ENCODE measurements at places on chromosomes 13 and 19.
A peak's percentile ranks its signal among the peaks of the same experiment; 100 is the strongest.

DNA sequence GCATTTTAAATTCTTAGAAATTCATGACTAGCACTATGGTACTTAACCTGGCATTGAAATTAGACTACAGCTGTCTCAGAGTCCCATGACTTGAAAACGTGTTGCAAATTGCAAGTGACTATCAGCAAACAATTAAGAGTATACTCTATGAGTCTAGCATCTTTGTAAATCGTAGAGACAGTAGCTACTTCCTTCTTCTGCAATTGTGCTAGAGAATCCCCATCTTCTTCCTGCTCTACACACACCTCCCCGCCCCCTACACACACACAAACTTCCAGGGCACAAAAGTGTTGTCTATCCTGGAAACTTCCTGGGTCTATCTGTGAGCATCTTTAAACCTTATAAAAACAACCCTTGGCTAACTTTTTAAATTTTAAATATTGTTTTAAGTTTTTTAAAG is 35.2 kb upstream of the MIR17HG start:
- no peak for DNase-seq

DNA sequence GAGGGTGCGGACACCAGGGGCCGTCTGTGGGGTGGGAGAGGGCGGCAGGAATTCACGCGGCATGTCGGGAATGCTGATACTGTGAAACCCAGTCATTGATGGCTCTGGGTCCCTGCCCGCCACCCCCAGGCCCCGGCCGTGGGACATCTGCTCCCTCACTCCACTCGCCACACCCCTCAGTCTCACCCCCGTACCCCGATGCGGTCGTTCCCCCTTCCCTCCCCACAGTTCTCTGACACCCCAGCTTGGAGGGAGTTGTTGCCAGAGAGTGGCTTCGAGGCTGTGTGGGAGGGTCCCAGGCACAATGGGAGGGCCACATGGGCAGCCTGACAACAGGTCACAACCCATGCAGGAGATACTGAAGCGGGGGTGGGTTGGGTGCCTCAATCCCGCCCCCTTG is 1.8 kb downstream of the MAG start:
- DNase-seq: no peak

- DNase-seq: no peak
These were observed 49.8 kb downstream of the KATNAL1 start for GRCh38 chr13:30257468-30258099.

DNA sequence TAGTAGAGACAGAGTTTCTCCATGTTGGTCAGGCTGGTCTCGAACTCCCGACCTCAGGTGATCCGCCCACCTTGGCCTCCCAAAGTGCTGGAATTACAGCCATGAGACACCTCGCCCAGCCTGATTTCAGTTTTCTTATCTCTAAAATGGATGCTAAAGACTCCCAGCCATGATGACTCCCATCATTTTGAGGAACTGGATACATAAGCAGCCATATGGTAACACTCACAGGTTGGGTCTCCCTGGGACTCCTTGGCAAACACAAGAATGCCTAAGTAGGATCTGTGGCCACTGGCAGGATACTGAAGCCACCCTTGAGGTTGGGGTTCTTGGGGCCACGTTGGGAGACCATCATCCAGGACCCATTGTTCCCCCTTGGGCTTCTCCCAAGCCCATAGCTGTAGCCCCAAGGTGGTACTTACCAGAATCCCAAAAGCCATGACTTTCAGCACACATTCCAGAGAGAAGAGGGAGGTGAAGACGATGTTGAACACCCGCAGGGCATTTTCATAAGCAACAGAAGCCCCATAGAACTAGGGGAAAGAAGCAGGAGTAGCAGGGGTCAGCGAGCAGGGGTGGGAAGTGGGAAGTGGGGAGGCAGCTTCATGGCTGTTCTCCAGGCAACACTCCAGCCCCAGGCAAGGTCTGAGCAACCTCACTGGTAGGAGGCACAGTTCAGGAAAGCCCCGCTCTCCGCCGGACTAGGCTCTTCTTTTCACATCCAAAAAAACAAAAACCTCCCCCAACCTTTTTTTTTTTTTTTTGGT is 102.5 kb downstream of the IER2 start:
- DNase-seq: no peak

DNA sequence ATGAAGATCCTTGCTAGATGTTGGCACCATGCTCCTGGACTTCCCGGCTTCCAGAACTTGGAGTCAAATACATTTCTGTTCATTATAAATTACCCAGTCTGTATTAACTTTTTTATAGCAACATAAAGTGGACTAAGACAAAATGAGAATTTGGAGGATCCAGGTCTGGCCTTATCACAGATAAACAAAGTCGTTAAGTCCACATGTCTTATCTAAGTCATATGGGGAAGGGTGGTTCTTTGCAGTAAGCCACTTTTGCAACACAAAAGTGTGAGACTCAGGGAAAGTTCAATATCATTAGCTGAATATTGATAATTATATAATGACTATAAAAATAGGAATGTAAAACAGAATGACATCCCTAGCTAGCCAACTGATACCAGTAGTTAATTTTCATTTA is 91.6 kb upstream of the SIAH3 start:
- DNase-seq: no peak

DNA sequence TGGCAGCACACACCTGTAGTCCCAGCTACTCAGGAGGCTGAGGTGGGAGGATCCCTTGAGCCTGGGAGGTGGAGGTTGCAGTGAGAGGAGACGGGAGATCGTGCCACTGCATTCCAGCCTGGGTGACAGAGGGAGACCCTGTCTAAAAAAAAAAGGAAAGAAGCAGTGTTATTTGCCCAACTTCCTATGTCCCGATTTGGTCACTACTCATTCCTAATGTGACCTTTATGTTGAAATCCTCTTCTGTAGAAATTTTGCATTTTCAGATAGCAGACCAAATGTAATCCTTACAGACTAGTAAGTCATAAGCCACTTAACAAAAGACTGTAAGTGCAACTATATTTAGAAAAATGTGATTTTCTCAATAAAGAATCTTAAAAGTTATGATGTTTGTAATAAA is 18.2 kb upstream of the STK24 start:
- DNase-seq: no peak

GRCh38 chr13:61275736-61276135 is 139.9 kb downstream of the PCDH20 start:
- no peak for DNase-seq

GRCh38 chr19:20273951-20274570 is 107.0 kb downstream of the ZNF486 start:
- DNase-seq: no peak

DNA sequence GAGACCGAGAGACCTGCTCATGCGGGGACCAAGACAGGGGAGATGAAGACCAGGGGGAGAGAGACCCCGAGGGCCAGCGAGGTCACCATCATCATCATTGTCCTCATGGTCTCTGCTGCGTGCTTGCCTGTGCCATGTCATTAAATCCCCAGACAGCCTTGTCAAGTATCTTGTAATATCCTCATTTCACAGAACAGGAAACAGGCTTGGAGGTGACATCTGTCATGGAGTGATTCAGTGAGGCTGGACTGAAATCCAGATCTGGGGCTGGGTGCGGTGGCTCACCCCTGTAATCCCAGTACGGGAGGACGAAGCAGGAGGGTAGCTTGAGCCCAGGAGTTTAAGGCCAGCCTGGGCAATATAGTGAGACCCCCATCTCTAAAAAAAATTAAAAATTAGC is 5.9 kb upstream of the NANOS2 start:
- DNase-seq: no peak

- DNase-seq: no peak
These were observed 112.5 kb downstream of the ZNF486 start for GRCh38 chr19:20279516-20279915.

GRCh38 chr19:610801-611480 is 21.3 kb downstream of the HCN2 start:
- no peak for DNase-seq

- DNase-seq: no peak
These were observed 1463.4 kb upstream of the PCDH20 start for GRCh38 chr13:62879071-62879470.

DNA sequence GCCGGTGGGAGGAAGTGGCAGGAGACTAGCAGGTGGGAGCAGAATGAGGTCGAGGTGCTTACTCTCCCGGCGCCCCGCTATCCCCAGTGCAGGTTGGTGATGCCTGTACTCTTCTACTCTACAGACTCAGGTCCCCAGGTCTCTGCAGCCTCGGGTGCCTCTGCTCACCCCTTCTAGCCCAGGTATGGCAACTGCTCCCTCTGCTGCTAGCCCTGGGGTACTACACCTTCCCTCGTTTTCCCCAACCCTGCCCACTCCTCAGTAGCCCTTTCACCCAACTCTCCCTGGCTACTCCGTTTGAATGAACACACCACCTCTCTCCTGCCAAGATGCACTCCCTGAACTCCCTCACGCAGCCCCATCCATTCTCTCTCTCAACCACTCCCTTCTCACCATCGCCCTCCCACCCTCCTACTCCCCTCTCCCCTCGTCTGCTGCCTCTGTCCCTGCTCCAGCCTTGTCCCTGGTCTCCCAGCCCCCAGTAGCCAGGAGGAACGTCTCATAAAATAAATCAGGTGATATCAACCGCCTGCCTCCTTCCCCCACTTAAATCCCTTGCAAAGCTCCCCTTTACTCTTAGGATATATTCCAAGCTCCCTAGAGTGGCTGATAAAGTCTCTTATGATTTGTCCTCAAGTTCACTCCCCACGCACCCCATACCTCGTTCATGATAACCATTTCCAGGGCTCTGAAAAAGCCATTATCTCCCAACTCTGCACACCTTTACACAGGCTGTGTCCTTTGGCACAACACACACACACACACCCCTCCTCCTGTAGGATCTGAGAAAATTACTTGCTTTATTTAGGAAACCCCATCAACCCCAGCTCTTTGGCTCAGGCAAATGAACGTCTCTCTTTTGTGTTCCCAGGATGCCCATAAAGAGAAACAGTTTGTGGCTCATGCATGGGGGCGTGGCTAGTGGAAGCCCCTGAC is 8.2 kb upstream of the MEIS3 start:
- peak; percentile 55 for DNase-seq

DNA sequence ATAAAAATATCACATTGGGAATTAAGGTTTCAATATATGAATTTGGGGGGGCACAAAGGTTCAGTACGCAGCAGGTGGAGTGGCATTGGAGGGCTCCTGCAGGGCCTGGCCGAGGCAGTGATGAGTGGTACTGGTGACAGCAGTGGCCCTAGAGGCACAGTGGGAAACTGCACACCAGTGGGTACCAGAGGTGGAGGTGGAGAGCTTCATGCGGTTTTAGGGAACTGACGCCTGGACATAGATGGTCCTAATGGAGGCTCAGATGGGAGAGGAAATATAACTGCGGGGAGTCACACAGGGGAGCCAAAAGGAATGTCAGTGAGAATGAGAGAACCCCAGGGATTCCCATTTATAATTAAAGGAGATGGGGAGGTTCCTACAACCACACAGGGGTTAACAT is 156.2 kb downstream of the COG6 start:
- DNase-seq: no peak

DNA sequence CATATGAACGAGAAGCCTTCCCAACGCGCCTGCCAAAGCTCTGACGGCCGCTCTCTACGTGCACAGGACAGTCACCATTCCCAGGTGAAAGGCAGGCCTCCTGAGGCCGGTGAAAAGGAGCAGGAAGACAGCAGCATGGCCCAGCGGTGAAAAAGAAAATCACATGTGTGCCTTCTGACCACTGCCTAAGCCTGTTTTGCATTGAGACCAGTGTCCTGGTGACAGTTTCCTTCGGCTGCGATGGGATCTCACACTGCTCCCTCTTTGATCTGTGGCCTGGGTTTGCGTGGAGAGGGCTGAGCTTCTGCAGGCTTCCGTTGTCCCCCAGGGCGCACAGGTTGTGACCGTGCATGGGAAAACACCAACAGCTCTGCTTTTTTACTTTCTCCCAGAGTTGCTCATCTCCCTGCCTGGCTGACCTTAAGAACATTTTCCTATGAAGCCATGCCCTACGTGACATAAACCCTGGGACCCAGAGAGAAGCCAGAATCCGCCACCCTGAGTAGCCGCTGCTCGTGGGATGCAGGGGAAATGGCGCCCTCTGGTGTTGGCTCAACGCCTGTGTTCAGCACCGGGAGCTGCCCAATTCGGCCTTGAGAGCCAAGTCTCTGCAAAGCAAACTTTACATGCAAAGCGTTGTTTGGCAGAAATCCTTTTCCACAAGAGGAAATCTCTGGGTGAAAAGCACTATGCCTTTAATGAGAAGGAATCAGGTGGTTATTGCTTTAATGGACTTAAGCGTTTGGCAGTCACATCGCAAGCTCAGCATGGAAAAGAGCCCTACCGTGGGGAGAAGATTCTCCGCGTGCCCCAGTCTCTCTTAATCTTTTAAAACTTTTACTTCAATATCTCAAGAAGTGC is 112.2 kb upstream of the GPR12 start:
- DNase-seq: peak; percentile 29

- DNase-seq: no peak
These were observed 20.8 kb downstream of the NOVA2 start for GRCh38 chr19:45952686-45953505.

DNA sequence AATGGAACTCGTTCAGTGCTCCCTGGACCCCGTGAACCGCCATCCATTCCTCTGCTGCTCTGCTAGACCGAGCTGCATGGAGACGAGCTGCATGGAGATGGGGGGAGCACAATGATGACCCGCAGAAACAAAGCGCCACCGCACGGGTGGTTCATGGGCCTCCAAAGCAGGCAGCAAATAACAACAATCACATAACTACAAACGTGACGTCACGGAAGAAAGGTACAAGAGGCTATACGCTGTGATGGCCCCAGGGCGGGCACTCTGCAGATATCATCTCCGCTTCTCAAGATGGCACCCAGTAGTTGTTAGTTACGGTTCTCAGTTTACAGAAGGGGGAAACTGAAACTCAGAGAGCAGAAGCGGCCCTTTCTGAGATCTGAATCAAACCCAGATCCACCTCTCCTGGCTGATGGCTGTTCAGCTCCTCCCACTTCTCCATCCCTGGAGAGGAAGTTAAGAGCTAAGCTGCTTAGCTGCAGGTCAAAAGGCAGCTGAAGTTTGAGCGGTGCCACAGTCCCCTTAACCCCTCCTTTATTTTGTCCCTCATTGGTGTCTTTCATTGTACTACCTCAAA is 1.7 kb downstream of the ATP13A1 start:
- no peak for DNase-seq

GRCh38 chr19:3987619-3988371 is 2.5 kb upstream of the EEF2 start:
- peak; percentile 87 for DNase-seq

DNA sequence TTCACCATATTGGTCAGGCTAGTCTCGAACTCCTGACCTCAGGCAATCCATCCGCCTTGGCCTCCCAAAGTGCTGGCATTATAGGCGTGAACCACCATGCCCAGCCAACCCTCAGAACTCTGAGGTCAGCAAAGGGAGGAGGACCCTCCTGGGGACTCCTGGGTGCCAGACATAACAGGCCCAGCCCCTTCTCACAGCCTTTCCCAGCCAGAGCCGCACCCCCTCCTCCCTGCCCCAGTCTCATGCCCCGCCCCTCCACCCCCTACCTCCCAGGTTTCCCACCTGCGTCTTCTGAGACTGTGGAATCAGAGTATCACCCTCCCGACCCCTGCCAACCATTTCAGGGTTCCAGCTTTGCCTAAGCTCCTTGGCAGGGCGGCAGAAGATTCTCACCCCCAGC is 5.2 kb downstream of the IGLON5 start:
- no peak for DNase-seq
